Stimulated activated CD4-positive, alpha-beta T cell treated with anti-CD3 and anti-CD28 coated beads, Interleukin-4, amount 100 ng/mL, for 48 hours (primary cell): ENCODE measurements at places on chromosomes 2 and 18.
A peak's percentile ranks its signal among the peaks of the same experiment; 100 is the strongest.

GRCh38 chr2:178799305-178799704, 7.9 kb downstream of the TTN start:
- DNase-seq: no peak

GRCh38 chr2:10914272-10914693, 2.5 kb downstream of the KCNF1 start:
- DNase-seq: no peak

DNA sequence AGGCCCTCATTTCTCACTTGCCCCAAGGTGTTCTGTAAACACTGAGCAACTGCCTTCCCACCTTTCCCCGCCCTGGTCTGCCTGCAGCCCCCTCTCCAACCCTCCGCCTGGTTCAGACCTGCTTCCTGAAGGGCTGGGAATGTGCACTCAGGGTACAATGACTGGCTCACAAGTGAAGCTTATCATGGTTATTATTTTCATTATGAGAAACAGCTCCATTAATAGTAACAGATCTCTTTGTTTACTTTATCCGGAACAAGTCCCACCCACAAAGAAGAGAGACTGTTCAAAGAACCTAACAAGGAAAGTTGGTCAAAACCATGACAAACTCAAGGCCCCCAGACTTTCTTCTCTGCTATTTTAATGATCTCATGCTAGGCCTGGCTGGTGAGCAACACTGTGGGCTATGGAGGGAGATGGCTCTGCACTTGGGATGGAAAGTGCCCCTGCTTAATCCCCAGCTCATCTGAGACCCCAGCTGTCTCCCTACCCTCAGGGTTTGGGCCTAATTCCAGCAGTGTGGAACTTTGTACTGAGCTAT, 36.7 kb downstream of the ARHGAP25 start:
- no peak for DNase-seq

GRCh38 chr2:73907840-73908452, 15.1 kb downstream of the ACTG2 start:
- DNase-seq: no peak

GRCh38 chr2:172972005-172972619, 103.5 kb upstream of the MAP3K20 start:
- no peak for DNase-seq

DNA sequence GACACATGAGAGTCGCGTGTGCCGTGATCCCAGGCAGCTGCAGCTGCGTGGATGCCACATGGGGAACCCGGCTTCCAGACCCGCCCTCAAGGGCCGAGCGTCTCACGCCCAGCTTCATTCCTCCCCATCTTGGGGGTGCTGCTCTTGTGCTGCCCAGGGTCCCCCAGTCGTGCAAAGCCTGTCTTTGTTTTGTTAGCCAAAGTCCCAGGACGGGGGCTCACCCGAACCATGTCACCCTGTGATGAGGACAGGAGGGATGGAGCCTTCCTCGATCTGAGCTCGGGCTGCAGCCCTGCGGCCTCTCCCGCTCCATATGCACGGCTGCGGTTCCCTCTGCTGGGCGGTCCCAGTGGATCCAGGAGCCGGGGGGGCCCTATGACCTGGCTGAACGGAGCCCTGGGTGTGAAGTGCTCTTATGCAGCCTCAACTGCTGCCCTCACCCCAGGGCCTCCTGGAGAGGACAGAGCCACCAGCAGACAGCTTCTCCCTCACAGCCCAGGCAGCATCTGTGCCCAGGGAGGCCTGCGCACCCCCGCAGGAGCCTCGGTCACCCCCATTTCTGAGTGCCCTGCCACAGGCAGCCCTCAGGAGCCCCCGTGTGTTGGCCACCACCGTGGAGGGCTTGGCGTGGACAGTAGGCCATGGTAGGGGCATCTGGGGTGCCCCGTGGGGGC, 99.0 kb upstream of the CTDP1 start:
- no peak for DNase-seq

- peak; percentile 66 for DNase-seq
Measured at GRCh38 chr2:178522950-178523595, 42.8 kb downstream of the PLEKHA3 start.

- no peak for DNase-seq
Measured at GRCh38 chr18:74480149-74480651, 16.0 kb upstream of the CNDP2 start.

- DNase-seq: no peak
Measured at GRCh38 chr2:105652014-105652796, 92.5 kb upstream of the NCK2 start.

DNA sequence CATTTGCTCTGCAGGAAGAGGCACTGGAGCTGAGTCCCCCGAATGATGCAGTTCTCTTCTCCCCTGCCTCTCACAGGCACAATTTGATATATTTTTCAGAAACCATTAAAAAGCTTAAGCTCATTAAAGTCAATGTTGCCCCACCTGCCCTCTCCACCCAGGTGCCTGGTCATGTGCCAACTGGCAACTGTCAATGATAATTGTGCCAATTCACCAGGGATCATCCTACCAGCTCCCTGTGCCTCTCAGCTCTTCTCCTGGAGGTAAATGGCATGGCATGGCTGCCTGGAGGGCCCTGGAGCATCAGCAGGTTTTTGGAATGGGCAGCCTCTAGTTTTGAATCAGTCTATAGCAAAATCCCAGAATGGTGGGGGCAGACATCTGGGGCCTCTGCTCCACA, 279.6 kb upstream of the ID2 start:
- DNase-seq: no peak

DNA sequence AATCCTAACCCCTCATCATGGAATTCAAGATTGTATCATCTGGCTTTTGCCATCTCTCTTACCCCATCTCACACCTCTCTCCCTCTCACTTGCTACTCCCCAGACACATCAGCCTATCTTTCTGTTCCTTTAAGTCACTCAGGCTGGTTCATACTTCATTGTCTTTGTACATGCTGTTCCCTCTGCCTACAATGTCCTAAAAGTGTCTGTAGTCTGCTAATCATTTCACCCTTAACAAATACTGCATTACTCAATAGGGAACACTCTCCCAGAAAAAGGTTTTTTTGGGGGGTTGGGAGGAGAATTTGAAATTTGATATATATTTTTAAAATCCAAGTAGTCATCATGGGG, 146.2 kb upstream of the KLF7 start:
- DNase-seq: no peak

DNA sequence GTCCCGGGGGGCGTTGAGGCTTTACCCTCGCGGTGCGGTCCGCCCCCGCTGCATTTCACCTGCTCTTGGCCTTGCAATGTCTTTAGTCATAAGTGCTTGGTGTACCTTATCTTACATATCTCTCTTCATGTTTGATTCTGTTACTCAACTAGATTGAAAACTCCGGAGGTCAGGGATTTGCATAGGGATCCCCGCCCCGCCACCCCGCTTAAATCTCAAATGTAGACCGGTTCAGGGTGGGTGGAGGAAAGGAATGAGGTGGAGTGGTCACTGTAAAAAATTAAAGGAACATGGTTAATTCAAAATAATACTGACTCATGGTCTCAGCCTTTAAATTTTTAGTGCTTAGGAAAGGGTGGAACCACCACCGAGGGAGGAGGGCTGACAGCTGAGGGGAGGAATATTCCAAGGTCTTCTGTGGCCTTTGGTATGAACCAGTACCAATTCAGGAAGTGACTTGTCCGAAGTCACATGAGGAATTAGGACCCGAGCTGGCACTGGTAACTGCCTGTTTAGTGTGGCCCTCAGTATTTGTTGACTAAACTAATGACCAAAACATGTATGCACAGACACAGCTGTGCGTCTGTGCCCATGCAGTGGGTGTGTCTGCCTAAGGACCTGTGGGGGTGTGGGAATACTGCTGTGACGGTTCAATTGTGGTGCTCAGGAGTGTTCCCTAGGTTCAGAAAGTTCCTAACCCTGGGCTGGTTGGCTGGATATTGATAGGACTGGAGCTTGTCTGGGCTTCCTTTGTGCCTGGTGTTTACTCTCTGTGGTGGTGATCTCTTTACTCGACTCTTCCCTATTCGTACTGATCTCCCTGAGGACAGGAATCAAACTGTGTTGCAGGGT, 1.0 kb downstream of the PLEKHB2 start:
- peak; percentile 41 for DNase-seq

GRCh38 chr2:109374548-109375130, 239.1 kb downstream of the SEPTIN10 start:
- DNase-seq: no peak

GRCh38 chr2:9796056-9797010, 46.9 kb upstream of the TAF1B start:
- DNase-seq: no peak

DNA sequence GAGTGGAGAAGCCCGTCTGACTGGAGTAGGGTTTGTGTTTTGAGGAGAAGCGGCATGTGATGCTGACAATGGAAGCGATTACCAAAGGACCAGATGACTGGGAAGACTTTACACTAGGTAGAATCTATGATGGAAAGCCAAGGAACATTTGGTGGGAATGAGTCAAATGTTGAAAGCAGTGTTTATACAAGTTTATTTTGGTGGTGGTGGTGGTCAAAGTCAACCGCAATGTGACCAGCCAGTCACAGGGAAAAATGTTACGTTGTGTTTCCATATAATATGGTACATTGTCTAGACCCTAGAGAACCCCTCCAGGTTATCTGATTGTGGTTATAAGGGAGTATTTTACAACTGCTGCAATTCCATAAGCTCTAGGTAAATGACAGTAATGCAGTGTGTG, 216.8 kb downstream of the PID1 start:
- DNase-seq: no peak

GRCh38 chr2:226953826-226954225, 118.0 kb downstream of the RHBDD1 start:
- DNase-seq: no peak

- peak; percentile 43 for DNase-seq
Measured at GRCh38 chr2:100730290-100730868, 89.6 kb upstream of the NPAS2 start.

- no peak for DNase-seq
Measured at GRCh38 chr18:44796429-44797428, 116.0 kb downstream of the SETBP1 start.

DNA sequence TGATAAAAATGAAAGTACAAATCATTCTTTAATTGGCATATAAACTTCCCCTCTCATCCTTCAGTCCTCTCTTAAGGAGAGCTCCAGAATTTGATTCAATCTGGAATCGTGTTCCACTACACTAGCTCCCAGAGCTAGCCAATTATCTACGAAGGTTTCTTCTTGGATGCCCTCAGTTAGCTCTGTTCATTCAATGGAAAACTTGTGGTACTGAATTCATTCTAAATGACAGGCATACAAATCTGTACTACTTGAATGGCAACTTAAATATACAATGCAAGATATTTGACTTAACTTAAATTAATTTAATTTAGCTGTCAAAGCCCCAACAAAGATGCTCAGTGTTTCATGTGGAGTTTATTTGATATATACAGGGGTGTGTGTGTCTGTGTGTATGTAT, 1474.2 kb upstream of the CELF4 start:
- no peak for DNase-seq
